ENCODE measurements at places on chromosomes 16 and 17.

DNA sequence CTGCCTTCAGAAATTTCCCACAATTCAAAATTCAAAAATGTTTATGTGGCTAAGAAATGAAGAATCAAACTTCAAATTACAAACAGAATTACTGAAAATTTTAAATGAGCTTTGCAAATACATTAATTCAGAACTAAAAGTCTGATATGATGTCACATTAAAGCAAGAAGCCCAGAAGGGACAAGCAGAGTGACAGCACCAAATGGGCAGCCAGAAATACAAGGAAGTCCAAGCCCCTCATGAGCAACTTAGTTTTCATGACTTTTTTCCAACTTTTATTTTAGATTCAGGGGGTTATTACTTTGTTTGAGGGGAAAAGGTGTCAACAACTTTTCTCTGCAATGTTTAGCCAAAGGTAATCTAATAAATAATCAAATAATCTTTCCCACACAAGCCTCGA, 21.5 kb downstream of the UBE2G1 start:
- DNase-seq, result no peak

DNA sequence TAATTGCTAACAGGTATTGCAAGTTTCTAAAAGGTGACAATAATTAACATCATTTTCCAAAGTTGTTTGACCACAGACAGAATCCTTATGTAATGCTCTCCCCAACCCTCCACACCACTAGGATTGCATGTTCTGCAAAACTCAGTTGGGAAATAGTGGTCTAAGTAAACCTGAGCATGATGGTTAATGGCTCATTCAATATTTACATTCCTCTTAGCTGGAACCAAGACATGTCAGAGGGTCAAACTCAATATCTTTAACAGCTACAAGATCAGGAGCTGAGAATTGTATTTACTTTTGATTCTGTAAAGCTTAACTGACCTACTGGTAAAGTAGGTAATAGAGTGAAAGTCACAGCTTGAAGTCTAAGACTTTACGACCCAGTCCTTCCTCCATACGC, 10.2 kb downstream of the MFSD6L start:
- DNase-seq, result no peak

DNA sequence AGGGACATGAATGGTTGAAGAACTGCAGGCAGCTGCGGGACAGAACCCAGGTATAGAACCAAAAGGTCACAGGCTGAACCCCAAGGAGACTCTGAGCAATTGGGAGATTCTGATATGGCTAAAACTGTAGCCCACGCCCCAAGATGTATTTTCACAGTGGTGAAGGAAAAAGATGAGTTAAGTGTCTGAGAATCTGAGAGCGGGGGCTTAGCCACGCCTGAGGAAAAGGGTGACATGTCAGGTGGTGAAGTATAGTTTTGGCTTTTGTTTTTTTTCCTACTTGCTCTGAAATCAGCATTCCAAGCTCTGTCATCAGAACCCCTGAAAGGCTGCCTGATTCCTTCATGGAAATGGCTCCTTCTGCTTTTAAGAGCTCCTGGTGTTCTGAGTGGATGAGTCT, 73.3 kb downstream of the AKAP1 start:
- no peak for DNase-seq

- DNase-seq, result no peak
These were observed 27.3 kb downstream of the HLF start for GRCh38 chr17:55292094-55292493.

All from stimulated activated CD4-positive, alpha-beta T cell treated with anti-CD3 and anti-CD28 coated beads, Interleukin-15, amount 100 ng/mL, for 1 hour (primary cell).